ENCODE measurements at places on chromosomes 16 and 17.

DNA sequence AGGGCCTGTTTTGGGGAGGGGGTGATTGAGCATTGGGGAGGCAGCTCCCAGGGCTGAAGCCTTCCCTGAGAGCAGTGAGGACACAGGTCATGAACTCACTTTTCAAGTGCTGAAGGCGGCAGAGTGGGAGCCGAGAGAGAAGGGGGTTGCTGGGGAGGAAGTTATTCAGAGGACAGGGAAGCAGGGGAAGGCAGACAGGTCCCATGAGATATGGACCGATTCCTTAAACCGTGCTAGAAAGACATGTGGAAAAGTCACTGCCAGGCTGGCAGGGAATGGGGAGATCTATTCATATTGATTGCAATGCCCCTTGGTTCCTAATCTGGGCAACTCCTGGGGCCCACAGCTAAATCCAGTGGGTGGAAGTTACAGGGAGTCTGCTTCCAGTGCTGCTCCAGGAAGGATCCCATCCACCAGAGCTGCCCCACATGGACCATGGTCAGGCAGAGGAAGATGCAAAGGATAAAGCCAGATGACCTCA lies 1.1 kb downstream of the CCL4 start:
- no peak for DNase-seq

DNA sequence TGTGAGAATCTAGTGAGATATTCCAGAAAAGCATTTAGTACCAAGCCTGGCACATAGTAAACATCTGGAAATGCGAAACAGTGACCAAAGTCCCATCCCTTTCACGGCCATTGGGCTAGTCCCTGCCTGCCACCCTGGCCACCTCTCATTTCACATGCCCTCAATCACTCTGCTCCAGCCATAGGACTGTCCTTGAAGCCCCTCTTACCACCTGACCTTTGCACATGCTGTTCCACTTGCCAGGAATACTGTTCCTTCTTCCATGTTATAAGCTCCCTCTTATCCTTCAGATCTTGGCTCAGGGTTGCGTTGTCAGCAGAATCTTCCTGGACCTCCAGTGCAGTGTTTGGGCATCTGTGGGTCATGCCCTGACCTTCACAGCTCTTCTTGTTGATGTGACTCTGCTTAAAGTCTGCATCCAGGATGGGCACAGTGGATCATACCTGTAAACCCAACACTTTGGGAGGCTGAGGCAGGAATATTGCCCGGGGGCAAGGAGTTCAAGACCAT lies 2.1 kb downstream of the MYO15A start:
- no peak for DNase-seq

- DNase-seq = no peak
These were observed 13.8 kb downstream of the MLYCD start for GRCh38 chr16:83912519-83913244.

- no peak for DNase-seq
These were observed 5.0 kb downstream of the ACSF2 start for GRCh38 chr17:50430821-50431618.

DNA sequence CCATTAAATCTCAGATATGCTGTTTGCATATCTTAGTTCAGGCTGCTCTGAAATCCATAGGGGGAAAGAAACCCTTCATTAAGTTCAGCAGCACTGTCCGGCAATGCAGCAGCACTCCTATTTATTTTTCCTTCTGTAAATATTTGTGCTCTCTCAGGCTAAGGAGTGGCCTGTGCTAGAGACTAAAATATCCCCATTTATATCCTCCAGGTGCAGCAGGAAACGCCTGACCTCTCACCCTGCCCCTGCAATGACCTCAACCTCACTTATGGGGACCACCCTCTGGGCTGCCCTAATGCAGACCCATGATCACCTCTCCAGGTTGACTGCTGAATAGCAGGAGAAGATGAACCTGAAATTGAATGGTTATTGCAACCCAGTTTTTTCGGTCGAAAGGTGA lies 165.0 kb upstream of the ELAC2 start:
- no peak for DNase-seq

DNA sequence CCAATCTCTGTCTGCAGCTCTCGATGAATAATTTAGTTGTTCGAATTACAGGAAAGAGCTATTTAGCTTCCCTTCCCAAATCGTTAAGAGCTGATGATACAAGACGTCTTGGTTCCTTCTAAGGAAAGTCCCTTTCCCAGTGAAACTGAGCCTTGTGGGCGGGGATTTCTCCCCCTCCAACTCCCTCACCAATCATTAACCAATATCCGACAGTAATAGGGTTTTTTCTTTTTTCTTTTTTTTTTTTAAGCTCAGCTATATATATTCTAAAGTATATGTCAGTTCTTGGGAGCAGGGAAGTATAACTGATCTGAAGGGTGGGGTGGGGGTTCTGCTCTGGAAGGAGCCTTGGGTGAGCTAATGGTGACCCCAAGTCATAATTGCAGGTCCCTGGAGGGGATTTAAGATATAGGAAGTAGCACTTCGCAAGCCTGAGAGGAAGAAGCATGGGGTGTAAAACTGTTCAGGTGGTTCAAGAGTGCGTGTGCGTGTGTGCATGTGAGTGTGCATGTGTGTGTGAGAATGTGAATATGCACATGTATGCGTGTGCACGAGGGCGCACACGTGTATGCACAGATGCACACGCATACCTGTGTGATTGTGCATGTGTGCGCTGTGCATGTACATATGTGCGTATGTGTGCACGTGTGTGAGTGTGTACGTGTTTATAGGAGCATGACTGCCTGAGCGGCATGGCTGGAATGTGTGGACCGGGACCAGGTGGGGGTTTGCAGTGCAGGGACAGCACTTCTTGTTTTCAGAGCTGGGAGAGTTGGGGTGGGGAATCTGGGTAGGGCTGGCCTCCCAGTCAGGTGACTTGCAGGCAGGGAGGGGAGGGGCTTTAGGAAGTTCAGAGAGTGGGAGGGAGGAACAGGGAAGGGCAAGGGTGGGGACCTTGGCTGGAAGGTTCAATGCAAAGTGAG lies 42.7 kb downstream of the SOCS3 start:
- DNase-seq = no peak

GRCh38 chr16:11916524-11917285 lies 949 bp upstream of the GSPT1 start:
- no peak for DNase-seq

DNA sequence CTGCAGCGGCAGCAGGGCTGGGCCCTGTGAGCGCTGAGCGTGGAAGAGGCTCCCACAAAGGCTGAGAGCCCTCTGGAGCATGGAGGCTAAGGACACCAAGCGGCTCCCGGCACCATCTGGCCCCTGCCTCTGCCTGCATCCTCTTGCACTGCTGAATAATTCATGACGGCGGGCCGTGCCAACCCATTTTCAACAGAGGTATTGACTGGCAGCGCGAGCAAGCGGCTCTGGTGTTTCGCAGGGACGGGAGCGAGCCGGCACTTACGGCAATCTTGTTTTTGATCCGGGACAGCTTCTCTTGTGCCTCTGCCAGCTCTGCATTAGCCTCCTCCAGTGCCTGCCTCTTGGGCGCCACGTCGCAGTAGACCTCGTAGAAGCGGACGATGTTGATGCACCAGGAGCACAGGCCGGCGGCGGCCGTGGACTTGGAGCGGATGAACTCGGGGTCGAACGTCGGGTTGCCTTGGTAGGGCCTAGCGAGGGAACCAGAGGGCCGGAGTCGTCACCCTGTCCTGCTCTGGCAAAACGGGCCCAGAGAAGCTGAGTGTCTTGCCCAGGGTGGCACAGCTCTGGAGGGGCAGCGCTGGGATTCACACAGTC lies 80.4 kb downstream of the PGS1 start:
- no peak for DNase-seq

DNA sequence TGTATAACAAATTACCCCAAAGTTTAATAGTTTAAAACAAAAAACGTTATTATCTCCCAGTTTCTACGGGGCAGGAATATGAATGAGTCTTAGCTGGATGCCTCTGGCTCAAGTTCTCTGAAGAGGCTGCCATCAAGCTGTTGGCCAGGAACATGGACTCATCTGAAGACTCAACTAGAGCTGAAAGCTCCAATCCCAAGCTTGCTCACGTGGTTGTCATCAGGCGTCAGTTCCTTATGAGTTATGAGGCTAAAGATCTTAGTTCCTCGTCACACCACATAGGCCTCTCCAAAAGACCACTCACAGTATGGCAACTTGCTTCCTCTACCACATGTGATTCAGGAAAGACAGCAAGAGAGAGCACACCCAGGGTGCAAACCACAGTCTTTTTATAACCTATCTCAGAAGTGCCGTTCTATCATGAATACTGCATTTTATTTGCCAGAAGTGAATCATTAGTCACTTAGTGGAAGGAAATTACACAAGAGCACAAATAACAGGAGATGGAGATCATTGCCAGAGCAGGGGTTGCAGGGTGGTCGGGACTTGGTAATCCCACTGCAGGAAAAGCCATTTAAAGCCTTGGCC lies 48.7 kb upstream of the NLK start:
- DNase-seq = no peak

DNA sequence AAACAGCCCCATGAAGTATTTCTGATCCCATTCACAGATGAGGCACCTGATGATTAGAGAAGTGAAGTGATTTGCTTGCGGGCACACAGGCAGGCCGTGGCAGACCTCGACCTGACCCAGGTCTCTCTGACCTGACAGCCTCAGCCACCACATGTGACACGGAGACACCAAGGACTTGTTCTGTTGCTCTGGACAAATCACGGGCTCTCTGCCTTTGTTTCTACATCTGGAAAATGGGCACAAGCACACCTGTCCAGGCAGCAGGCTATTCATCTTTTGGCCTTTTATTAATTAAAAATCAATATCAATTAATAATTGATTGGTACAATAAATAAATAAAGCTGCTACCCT lies 3.4 kb downstream of the MAP3K14 start:
- no peak for DNase-seq

- no peak for DNase-seq
These were observed 2.2 kb upstream of the FZD2 start for GRCh38 chr17:44555099-44555498.

- DNase-seq = no peak
These were observed 374.7 kb upstream of the DYNLRB2 start for GRCh38 chr16:80166082-80166481.

DNA sequence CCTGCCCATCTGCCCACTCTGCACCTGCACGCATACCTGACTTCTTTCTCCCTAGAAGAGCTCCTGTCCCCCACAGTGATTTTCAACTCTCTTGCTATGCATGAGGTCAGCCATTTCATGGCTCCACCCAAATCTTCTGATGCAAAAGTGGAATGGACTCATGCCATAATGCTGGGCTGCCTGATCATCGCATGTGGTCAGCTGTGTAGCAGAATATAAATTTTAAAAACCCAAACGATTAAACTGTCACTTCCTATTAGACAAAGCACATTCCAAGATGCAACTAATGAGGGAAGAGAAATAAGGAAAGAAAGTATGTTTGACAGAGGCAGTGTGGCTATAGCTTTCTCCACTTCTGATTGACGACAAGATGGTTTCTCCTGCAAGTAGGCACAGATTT lies 26.1 kb downstream of the GRIN2A start:
- no peak for DNase-seq

- DNase-seq = no peak
These were observed 123.6 kb upstream of the MPHOSPH6 start for GRCh38 chr16:82293671-82294070.

DNA sequence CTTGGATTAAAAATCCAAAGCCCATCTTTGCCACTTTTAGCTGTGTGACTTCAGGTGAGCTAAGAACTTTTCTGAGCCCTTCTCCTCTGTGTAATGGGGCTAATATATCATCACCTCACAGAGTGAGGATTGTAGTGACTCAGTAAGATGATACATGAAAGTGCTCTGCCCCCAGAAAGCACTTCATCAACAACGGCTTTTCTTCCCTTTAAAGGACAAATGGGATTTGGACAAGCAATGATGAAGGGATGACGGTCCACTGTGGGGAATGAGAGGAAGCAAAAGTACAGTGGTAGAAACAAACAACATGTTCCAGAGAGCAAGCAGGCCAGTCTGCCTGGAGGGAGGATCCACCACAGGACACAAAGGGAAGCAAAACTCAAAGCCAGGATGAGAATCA lies 14.3 kb upstream of the TMED6 start:
- DNase-seq = no peak

- DNase-seq = no peak
These were observed 2.1 kb downstream of the ST6GALNAC1 start for GRCh38 chr17:76641501-76641900.

- no peak for DNase-seq
These were observed 65.7 kb downstream of the MARF1 start for GRCh38 chr16:15576960-15577958.

- no peak for DNase-seq
These were observed 206.3 kb downstream of the RAB11FIP4 start for GRCh38 chr17:31597646-31598398.

All from activated CD4-positive, alpha-beta T cell treated with anti-CD3 and anti-CD28 coated beads for 48 hours (primary cell).